ENCODE measurements at places on chromosomes 5 and 9.
A peak's percentile ranks its signal among the peaks of the same experiment; 100 is the strongest.

GRCh38 chr5:23631302-23632045 is 124.1 kb downstream of the PRDM9 start:
- DNase-seq: no peak

DNA sequence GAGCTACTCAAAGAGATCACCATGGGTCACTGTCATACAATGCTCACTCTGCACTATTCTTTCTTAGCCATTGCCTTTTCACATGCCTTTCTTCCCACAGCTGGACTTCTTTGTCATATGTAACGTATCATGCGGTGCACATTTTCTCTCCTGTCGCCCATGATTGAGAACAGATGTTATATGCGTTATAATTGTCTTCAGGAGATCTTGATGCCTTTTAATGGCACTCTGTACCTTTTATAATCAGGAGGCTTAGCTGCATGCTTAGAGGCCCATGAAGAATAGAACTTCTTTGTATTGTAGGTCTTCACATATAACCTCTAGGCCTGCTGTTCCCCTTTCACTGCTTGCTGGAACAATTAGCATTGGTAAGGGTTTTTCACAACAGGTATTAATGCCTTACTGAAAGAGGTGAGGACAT is 436.1 kb downstream of the CDH10 start:
- DNase-seq: peak; percentile 63

- DNase-seq: no peak
Observed at GRCh38 chr9:113619491-113620376, 156.2 kb downstream of the RGS3 start.

DNA sequence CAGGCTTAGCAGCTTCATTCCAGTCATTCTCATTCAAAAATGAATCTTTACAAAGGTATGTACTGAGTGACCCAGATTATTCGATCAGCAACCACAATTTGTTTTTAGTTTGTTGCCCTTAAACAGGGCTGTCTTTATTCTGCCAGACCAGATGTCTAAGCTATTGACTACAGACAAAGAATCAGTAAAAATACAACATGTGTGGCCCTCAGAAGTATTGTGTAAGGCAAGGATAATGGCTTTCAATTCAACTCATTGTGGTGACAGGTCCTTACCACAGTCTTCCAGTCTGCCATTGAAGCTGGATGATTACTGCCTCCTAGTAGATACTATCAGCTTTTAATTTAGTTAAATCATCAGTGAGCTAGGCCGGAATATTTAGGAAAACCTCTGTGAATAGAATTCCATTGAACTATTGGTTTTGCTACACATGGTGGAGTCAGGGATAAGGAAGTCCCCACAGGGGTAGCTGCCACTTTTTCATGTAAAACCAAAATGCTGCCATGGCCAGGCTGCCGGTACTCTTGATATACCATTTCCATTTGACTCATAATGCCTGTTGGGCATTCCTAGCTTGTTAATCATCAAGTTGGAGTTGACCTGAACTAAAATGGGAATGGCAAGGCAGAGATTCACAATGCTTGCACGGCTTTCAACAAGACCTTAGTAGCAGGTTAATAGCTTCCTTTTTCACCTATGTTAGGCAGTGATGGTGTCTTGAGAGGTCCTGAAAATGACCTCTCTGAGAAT is 175.6 kb downstream of the MEF2C start:
- no peak for DNase-seq

- DNase-seq: peak; percentile 28
Observed at GRCh38 chr9:128558431-128559310, 6.3 kb downstream of the SPTAN1 start.

DNA sequence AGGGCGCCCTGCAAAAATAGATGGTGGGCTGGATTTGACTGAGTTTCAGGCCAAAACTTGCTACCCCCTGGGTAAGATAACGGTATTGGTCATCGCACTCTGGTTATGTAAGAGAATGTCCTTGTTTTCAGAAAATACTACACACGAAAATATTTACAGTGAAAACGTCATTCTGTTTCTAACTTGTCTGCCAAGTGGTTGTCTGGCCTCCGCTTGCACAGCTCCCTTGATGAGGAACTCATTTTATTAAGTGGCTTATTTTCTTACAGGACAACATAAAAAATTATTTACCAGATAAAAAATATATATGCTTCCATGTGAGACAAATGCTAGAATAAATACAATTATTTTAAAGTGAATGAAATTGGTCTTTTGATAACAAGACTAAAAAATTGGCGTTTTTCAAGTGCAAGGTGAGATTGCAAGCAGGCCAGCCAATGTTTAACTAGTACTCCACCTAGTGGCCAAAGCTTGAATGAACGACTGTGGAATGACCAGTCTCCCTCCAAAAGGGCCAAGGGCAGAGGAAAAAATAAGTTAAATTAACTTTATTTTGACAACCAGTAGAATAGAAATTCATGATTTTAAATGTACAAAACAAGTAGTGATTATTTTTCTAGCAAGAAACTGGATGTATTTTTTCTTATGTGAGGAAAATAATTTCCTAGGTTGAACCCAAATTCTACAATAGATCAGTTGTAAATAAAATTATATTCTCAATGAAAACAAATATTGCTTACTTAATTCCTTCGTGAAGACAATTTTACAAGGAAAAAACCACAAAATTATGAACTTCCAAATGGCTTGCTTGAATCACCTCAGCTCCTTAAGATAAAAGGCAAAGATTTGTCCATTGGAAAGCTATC is 93.2 kb downstream of the ZFAND5 start:
- DNase-seq: peak; percentile 82

DNA sequence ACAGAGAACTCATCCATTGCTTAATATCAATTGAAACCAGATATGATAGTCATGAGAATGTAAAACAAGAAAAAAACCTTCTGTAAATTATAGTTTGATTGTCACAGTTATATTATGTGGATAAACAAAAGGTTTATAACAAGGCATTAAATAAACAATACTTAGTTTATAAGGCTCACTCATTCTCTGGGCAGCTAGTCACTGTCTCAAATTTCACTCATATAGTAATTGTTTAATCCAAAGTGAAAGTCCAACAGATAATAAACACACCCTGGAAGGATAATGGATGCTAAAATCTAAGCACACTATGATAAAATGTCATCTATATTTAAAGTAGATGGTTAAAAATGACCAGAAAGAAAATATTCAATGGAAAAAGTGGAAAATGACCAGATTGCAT is 30.8 kb upstream of the SLC12A2 start:
- DNase-seq: no peak

DNA sequence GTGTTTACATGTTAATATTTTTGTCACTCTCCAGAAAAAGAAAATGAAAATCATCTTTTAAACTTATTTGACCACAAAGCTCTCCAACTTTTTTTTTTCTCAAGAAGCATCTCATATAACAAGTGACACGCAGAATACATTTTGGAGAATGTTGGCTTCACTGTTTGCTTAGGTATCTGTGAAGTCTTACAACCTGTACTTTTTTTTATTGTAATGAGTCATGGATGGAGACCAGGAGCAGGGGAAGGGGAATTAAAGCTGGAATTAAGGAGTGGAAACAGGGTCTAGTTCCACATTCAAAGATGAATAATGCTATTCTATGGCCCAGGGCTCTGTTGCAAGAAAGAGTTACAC is 211.9 kb downstream of the MAN2A1 start:
- DNase-seq: no peak

DNA sequence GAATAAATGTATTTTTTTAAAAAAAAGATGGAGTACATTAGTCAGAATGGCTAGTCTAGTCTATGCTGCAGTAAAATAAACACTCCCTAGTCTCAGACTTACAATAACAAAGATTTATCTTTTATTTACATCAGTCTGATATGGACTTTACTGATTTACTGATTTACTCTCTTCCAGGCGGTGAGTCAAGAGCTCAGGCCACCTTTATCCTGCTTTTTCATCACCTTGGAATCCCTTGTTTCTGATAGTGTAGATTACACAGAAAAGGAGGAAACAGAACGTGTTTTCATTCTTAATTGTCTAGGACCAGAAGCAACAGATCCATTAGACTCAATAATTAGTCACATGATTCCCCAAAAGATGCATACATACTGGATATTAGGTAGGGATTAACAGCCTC is 290.1 kb upstream of the TRPC7 start:
- no peak for DNase-seq

GRCh38 chr9:97284798-97285197 is 22.7 kb upstream of the CCDC180 start:
- no peak for DNase-seq

DNA sequence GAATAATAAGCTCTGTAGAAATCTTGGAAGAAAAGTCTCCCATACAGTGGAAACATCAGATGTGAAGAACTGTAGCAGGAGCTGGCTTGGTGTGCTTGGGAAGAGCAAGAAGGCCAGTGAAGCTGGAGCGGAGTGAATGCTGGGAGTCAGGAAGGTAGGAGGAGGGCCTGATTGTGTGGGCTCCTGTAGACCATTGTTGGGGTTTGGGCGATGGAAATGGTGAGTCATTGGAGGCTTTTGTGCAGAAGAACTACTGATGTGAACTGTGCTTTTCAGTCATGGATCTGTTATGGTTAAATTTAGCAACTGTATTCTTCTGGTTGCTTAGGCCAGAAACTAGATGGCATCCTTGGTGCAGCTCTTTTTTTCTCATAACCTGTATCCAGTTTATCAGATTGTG is 2.3 kb downstream of the ICE1 start:
- no peak for DNase-seq

DNA sequence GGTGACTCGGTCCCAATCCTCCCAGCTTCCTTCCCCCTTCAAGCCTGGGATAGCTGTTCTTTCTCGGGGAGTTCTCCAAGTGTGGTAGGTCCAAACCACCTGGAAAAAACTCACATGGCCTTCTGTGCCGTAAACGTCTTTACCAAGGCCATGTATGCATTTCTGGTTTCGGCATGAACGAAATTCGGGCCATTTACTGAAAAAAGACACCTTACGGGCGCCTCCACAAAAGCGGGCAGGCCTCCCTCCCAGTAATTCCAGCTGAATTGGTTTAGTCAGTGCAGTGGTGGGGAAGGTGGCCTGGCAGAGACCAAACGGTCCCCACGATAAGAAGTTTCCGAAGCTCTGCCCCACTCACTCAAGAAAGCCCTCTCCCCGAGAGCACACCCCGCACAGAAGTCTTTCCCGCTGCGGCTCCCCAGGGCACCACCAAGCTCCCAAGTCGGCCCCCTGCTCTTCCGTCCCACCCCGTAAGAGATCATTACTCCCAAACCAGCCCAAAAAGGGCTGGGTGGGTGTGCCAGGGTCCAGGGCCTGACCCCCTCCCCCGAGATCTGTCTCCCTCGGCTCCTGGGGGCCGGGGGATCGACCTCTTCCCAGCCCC is 86.3 kb upstream of the MELK start:
- peak; percentile 24 for DNase-seq

GRCh38 chr5:34618371-34619065 is 37.6 kb upstream of the RAI14 start:
- DNase-seq: no peak

GRCh38 chr5:160324886-160325285 is 12.5 kb upstream of the CCNJL start:
- DNase-seq: no peak

- peak; percentile 17 for DNase-seq
Observed at GRCh38 chr9:69382135-69382534, 57.1 kb downstream of the ENTREP1 start.

DNA sequence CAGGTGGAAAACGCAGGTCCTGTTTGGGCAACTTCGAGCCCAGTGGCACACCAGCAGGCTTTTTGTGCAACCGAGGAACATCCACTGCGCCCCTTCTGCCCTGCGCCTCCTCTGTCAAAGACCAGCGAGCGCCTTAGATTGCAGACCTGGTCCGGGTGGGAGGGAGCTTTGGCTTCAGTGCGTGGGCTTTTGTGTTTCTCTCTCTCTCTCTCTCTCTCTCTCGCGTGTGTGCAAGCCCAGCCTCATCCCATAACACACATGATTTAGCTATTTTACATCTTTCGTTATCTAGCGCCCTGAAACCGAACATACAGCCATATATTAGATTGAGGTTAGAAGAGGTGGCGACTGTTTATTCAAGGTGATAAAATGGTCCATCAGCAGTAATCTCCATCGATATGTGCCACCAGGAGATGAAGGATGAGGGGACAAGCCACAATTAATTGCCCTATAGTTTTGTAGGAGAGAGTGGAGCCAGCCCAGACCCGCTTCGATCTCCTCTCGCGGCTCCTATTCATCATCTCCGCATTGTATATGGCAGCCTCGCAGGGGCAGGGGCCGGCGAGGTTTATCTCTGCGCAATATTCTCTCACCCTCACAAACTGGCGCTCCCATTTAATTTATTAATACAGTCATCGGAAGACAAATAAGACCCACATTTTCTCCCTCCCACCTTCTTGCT is 5.3 kb downstream of the PRDM6 start:
- DNase-seq: peak; percentile 17

DNA sequence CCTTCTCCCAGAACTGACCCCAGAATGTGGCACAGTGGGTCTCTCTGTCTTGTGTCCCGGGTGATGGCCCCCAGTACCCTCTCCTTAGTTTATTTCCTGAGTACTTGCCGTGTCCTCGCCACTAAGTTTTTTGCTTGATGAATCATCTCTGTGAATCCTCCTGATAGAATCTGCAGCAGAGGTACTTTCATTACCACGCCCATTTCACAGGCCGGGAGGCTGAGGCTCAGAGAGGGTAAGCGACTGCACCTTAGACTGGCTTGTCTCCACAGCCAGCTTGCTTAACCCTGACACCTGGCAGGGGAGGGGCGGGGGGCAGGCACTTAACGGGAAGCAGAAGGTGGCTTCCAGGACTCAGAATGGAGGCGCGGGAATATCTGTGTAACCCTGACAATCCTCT is 7.9 kb upstream of the IER5L start:
- DNase-seq: no peak

DNA sequence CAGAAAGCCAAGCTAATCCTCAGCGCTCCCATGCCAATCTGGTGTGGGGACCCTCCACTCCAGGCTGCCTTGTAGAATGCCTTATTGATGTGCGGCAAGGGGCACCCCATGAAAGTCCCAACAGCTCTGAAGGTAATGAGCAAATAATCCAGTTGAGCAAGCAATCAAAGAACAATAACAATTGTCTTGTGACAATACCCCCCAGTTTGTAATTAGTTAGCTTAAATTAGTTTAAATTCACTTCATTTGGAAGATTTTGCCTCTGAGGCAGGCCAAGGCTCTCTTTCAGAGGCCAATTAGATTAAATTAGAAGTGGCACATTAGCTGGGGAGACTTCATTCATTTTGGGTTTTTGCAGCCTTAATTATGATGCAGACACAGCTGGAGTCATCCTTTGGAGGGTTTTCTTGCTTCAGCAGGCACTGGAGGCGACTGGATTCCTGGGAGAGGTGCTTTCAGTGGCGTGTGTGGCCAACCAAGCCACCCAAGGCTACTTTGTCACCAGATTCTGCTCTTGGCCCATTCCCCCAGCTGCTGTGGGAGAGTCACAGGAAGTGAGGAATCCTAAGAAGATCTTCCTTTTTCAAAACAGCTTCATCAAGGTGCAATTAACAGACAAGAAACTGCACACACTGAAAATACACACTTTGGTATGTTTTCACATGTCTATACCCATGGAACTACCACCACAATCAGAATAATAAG is 17.9 kb upstream of the FBP1 start:
- no peak for DNase-seq

Data from GM23338 (cell line).